ENCODE measurements at places on chromosomes 4 and X. TPM values are rescaled to one million over a fixed set of nuclear protein-coding genes. Genes with fewer than 3 reads are reported as not detected.

- H3K4me1 ChIP-seq = no peaks in the 10 kb centered on the region
- DNase-seq = no peak
- H3K27ac ChIP-seq = no peak overlapping the region
- H3K4me3 ChIP-seq = no peak overlapping the region
Observed at GRCh38 chr4:84994280-84994679, 27.8 kb upstream of the WDFY3 start.

Gene PARM1
- total RNA-seq = 0.10 TPM

DNA sequence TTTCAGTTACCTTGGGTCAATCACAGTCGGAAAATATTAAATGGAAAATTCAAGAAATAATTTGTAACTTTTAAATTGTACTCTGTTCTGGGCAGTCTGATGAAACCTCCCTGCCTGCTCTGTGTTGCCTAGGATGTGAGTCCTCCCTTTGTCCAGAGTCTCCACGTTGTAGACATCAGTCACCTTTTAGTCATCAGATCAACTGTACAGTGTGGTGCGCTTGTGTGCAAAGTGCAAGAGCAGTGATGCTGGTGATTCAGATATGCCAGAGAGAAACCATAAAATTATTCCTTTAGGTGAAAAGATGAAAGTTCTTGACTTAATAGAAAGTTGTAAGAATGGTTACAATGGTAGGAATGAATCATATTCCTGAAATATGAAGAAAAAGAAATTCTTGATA, 1.4 kb downstream of the SPATA4 start:
- peaks cover 30% of the 10 kb centered on the region for H3K27me3 ChIP-seq
- no peak overlapping the region for H3K27ac ChIP-seq
- DNase-seq = no peak
- no peaks in the 10 kb centered on the region for H3K36me3 ChIP-seq

Gene MAGEC2
- total RNA-seq = not detected

- peaks cover 37% of the 10 kb centered on the region for H3K4me1 ChIP-seq
- peak overlapping the region; percentile 57 for H3K4me3 ChIP-seq
- H3K36me3 ChIP-seq = no peaks in the 10 kb centered on the region
- H3K27me3 ChIP-seq = no peaks in the 10 kb centered on the region
- H3K27ac ChIP-seq = peak overlapping the region; percentile 28
Observed at GRCh38 chrX:9336456-9336855, 128.4 kb upstream of the TBL1X start.

Gene STATH
- not detected for total RNA-seq

DNA sequence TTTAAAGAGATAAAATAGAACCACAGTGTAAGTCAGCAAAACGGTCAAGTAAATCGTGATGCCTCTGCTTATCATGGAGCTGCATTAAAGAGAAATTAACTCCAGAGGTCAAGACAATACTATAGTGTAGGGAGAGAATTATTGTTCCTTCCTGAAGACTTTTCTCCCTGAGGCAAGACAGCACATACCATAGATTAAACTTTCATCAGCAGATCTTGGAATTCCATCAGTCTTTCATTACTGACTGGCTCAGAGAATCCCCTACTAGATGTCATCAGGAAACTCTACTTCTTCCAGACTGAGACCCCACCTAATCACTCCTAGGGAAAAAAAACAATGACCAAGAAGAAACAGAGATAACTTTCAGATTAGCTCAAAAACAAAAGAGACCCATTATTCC, 131.3 kb downstream of the NSUN7 start:
- no peaks in the 10 kb centered on the region for H3K36me3 ChIP-seq
- H3K4me3 ChIP-seq = no peak overlapping the region
- H3K4me1 ChIP-seq = no peaks in the 10 kb centered on the region
- H3K27ac ChIP-seq = no peak overlapping the region
- no peak for DNase-seq

Gene CLCN5
- 1.3 TPM for total RNA-seq

Gene GLRA3
- total RNA-seq = not detected

- H3K27ac ChIP-seq = no peak overlapping the region
- H3K36me3 ChIP-seq = no peaks in the 10 kb centered on the region
- H3K27me3 ChIP-seq = no peaks in the 10 kb centered on the region
- no peak overlapping the region for H3K4me3 ChIP-seq
- DNase-seq = no peak
- H3K4me1 ChIP-seq = no peaks in the 10 kb centered on the region
Observed at GRCh38 chrX:42823443-42823842, 45.5 kb upstream of the PPP1R2C start.

Gene SGMS2
- total RNA-seq = not detected

DNA sequence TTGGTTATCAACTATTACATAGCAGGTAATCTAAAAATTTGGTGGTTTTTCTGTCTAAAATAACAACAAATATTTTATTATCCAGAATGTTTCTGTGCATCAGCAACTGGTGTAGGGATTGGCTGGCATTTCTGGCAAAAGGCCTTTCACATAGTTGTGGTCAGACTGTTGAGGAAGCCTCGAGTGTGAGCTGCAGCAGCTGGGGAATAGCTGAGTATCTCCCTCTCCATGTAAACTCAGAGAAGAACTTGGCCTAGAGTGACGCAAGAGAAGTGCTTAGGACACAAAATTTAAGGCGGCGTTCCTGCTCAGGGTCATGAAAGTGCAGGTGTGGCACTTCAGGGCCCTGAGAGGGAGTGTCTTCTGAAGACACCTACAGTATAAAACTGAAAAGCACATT, 558.9 kb downstream of the SPOCK3 start:
- DNase-seq = no peak
- no peak overlapping the region for H3K4me3 ChIP-seq
- H3K27me3 ChIP-seq = no peaks in the 10 kb centered on the region
- no peaks in the 10 kb centered on the region for H3K36me3 ChIP-seq
- H3K4me1 ChIP-seq = no peaks in the 10 kb centered on the region

- H3K36me3 ChIP-seq = no peaks in the 10 kb centered on the region
- DNase-seq = no peak
- no peak overlapping the region for H3K4me3 ChIP-seq
- H3K4me1 ChIP-seq = no peaks in the 10 kb centered on the region
Observed at GRCh38 chr4:106766519-106766918, 269.6 kb downstream of the DKK2 start.

GRCh38 chr4:100149190-100149589, 41.1 kb downstream of the DDIT4L start:
- no peaks in the 10 kb centered on the region for H3K36me3 ChIP-seq
- H3K4me3 ChIP-seq = no peak overlapping the region
- peaks cover 2% of the 10 kb centered on the region for H3K27me3 ChIP-seq

DNA sequence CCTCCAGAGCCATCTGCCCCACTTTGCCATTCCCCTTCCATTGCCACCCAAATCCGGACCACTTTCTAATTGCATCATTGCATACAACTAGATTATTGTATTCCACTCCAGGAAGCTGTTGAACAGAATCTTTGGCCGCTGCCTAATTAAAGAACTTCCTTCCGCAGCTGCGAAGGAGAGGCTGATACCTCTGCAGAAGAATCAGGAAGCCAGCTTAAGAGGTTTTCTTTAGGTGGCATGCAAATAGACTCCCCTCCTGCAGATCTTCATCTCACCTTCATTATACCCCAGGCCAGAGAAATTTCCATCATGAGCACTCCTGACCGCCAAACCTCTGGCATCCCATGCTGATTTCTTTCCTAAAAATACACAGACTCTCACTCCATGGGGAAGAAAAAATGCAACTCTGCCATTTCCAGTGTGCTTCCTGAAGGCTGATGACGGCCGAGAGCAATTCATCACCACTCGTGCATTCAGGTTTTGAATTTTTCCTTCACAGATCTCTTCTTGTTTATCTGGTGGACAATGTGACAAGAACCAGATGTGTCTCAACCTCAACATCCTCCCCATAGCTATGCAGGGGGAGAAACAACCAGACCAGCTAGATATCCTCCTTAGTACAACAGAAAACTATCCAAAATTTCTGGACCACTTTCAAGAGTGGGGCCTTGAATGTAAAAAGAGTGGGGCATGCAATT, 31.2 kb downstream of the LGI2 start:
- H3K4me3 ChIP-seq = no peak overlapping the region
- H3K36me3 ChIP-seq = no peaks in the 10 kb centered on the region
- no peak for DNase-seq
- H3K4me1 ChIP-seq = no peaks in the 10 kb centered on the region
- peaks cover 5% of the 10 kb centered on the region for H3K27me3 ChIP-seq

DNA sequence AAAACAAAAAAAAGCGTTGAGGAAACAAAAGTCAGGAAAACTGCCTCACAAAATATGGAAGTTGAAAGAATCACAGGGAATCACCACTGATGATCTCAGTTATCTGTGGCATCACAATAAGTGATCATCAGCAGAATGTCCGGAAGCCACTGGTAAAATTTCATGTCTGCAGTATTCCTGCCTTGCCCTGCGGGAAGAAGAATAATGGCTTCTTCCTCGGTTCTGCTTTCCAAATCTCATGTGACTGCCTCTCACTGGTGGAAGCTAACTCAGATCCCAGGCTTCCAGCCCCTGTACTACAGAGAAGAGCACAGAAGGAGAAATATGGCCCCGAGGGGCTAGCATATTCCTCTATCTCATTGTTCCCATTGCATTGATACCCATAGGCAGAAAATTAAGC, 12.7 kb upstream of the ZNF330 start:
- H3K4me3 ChIP-seq = no peak overlapping the region
- no peak overlapping the region for H3K27ac ChIP-seq
- H3K4me1 ChIP-seq = no peaks in the 10 kb centered on the region

- H3K27ac ChIP-seq = no peak overlapping the region
- peaks cover 2% of the 10 kb centered on the region for H3K27me3 ChIP-seq
- H3K36me3 ChIP-seq = no peaks in the 10 kb centered on the region
- no peak overlapping the region for H3K4me3 ChIP-seq
Observed at GRCh38 chr4:145613566-145614232, 5.5 kb upstream of the MMAA start.

Gene PABPC5
- not detected for total RNA-seq

Gene NDST4
- total RNA-seq = not detected

DNA sequence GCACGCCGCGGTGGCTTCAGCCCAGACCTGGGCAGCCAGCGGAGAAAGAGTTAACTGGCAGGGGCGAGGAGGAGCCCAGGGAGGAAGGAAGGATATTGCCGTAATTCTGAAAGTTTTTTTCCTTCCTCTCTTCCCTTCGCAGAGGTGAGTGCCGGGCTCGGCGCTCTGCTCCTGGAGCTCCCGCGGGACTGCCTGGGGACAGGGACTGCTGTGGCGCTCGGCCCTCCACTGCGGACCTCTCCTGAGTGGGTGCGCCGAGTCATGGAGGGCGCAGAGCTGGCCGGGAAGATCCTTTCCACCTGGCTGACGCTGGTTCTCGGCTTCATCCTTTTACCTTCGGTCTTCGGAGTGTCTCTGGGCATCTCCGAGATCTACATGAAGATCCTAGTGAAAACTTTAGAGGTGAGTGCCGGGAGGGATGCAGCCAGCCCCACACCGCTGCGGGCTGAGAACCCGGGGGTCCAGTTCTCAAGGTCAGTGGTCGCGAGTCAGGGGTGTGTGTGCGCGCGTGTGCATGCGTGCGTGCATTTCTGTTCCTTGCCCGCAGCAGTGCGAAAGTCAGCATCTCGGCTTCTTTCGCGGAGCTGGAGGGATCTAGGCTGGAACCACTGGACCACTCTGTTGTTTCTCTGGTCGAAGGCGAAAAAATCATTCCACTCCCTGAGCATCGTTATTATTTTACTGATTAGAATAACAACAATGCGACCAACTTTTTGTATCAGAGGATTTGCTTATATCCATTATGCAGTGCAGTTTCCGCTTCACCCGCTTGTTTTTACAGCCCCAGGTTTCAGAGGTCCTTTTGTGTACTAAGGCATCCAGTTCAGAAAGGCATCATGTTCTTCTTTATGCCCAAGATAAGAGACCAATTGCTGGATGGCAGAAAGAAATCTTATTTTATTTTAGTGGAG, 709 bp downstream of the GPAT3 start:
- H3K27me3 ChIP-seq = peaks cover 9% of the 10 kb centered on the region
- no peak overlapping the region for H3K27ac ChIP-seq
- no peaks in the 10 kb centered on the region for H3K36me3 ChIP-seq
- H3K4me3 ChIP-seq = peak overlapping the region; percentile 59
- no peak for DNase-seq

DNA sequence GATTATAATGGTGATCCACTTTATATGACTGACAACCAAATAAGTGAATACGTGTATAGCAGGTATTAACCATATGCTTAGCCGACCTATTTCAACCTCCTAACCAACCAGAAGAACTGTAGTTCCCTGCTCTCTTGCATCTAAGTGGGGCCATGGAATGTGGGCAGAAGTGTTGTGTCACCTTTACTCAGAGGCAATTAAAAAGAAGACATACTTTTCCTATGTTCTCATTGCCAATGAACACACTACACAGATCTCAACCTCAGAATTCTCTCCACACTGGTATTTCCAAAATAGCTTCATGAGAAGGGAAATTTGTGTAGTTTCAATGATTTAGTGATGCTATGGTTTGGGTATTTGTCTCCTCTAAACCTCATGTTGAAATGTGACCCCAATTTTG, 3.2 kb upstream of the NFKB1 start:
- DNase-seq = no peak
- H3K4me3 ChIP-seq = no peak overlapping the region
- H3K4me1 ChIP-seq = peaks cover 19% of the 10 kb centered on the region
- H3K36me3 ChIP-seq = no peaks in the 10 kb centered on the region
- H3K27me3 ChIP-seq = no peaks in the 10 kb centered on the region
- no peak overlapping the region for H3K27ac ChIP-seq

GRCh38 chr4:20684852-20685763, 15.2 kb upstream of the PACRGL start:
- no peaks in the 10 kb centered on the region for H3K36me3 ChIP-seq
- no peak overlapping the region for H3K4me3 ChIP-seq
- no peak overlapping the region for H3K27ac ChIP-seq
- H3K4me1 ChIP-seq = no peaks in the 10 kb centered on the region
- no peaks in the 10 kb centered on the region for H3K27me3 ChIP-seq

DNA sequence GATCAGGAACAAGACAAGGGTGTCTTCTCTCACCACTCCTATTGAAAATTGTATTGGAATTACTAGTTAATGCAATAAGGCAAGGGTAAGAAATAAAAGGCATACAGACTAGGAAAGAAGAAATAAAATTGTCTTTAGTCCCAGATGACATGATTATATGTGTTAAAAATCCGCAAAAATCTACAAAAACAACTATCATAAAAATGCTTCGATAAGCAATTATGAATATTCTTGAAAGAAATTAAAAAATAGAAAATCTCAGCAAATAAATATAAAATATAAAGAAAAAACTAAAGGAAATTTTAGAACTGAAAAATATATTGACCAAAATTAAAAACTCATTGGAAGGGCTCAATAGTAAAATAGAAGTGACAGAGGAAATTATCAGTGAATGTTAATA, 243.3 kb downstream of the ZNF674 start:
- no peak for DNase-seq
- H3K4me1 ChIP-seq = no peaks in the 10 kb centered on the region
- H3K27ac ChIP-seq = no peak overlapping the region
- H3K27me3 ChIP-seq = no peaks in the 10 kb centered on the region
- no peak overlapping the region for H3K4me3 ChIP-seq

Gene CT47B1
- not detected for total RNA-seq

DNA sequence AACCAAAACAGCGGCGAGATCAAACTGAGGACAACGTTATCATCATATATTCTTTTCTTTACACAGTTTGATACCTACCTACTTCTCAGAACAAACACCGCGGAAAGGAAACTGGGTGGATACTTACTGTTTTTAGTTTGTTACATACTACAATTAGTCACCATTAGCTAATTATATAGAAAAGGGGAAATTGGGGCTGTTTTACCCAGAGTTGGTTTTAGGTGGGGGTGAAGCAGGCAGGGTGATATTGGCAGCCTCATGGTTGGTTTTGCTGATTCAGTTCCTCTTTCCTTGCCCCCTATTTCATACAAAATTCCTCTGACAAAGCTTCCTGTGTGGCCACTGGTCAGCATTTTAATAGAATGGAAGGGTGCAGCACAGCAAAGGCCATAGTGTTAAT, 77.8 kb downstream of the SORBS2 start:
- no peak overlapping the region for H3K4me3 ChIP-seq
- H3K36me3 ChIP-seq = no peaks in the 10 kb centered on the region
- no peak for DNase-seq
- H3K4me1 ChIP-seq = no peaks in the 10 kb centered on the region

Data from CD4-positive, CD25-positive, alpha-beta regulatory T cell (primary cell).